ENCODE measurements at places on chromosomes 7 and 10.

- DNase-seq: no peak
Observed at GRCh38 chr7:97446361-97446760, 285.5 kb upstream of the TAC1 start.

DNA sequence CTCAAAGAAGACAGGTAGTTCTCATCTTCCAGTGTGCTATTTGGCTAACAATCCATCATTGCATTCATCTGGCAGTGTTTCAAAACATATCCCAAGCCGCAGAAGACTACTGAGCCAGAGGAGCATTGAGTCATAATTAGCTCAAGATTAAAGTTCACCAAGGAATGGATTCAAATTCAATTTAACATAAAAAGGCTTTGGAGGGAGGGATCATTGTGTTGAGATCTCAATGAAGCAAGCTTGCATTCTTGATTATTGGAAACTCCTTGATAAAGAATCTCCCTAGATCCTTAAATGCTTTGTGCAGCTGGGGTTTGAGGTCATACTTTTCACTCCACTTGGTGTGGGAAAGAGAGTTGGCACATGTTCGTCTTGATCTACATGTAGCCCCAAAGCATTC is 142.8 kb upstream of the SEMA3A start:
- DNase-seq: no peak

DNA sequence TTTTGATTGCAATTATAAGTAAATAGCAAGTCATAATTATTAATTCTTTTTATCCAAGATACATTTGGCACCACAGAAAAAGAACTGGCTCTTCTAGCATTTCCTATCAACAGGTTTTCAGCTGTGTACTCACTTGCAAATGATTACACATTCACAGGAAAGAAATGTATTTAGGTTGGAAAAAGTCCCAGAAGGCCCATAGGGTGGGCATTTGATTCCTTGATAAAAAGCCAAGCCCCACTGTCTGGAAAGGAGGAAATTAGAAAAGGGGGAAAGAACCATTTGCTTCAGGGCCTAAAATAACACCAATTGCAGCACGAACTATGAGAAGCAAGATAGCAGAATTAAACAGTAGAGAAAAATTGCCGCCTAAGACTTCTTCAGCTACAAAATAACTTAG is 80.8 kb upstream of the COL1A2 start:
- DNase-seq: no peak

DNA sequence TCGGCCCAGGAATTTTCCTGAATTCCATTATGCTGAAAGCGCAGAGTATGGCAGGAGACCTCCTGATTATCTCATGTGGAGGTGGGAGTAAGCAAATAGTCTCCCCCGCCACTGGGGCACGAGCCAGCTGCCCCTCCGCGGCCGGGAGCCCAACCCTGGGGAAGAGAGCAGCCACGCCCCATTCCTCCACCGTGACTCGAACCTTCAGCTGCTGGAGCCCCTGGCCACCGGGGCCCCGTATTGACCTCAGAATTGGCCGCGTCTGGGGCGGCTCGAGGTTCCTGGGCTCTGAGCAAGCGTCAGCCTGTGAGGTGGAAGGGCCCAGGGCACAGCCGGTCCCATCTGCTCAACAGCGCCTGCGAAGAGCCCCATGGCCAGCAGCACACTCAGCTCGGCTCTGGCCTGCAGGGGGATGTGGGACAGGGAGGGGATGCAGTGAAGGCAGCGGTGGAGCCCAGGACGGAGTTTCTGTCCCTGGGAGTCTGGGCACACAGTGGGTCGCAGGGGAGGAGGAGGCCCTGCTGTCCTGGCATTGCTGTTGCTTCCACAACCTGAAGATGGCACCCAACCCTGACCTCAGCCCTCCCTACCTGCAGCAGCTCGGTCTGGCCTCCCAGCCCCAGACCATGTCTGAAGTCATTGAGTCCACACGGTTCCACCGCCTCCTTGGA is 97.8 kb downstream of the CHST15 start:
- DNase-seq: no peak

DNA sequence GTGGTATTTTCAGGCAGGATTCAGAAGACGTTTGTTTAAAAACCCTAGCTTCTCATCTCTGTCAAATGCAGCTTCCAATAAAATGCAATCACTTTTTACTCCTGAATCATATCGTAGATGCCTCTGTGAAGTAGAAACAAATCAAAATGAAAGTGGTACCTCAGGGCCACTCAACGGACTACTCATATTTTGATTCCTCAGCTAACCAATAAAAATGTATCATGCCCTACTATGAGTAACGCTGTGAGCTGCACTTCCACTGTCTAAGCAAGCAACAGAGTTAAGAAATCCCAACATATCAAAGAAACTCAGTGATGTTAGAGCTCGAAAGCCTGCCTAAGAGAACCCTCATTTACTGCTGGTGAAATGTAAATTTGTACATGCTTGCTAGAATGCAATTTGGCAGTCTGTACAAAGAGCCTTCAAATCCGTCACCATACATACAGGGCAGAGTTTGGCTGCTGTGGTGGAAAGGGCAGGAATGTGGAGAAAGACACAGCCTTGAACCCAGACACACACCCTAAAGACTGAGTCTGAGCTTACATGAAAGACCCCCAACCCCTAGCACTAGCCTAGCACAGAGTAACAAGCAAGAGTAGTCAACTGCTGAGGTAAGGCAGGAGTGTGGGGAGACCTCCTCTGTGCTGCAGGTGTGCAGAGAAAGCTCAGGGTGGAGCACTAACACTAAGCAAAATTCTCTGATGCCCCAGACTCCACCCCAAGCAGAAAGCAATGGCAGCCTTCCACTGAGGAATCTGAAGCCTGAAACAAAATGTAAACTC is 151.5 kb downstream of the ANK3 start:
- DNase-seq: no peak

Data from activated naive CD4-positive, alpha-beta T cell (primary cell).